ENCODE measurements at places on chromosomes 16 and 17.
A peak's percentile ranks its signal among the peaks of the same experiment; 100 is the strongest.

- no peak for DNase-seq
- no peak overlapping the region for H3K4me3 ChIP-seq
- peaks cover 5% of the 10 kb centered on the region for H3K4me1 ChIP-seq
- no peak overlapping the region for H3K27ac ChIP-seq
Measured at GRCh38 chr17:49156256-49156655, 23.7 kb downstream of the B4GALNT2 start.

GRCh38 chr16:47395733-47396498 is 64.9 kb downstream of the ITFG1 start:
- H3K27me3 ChIP-seq: peaks cover 4% of the 10 kb centered on the region
- no peak overlapping the region for H3K4me3 ChIP-seq
- peaks cover 30% of the 10 kb centered on the region for H3K4me1 ChIP-seq
- no peak overlapping the region for H3K27ac ChIP-seq

DNA sequence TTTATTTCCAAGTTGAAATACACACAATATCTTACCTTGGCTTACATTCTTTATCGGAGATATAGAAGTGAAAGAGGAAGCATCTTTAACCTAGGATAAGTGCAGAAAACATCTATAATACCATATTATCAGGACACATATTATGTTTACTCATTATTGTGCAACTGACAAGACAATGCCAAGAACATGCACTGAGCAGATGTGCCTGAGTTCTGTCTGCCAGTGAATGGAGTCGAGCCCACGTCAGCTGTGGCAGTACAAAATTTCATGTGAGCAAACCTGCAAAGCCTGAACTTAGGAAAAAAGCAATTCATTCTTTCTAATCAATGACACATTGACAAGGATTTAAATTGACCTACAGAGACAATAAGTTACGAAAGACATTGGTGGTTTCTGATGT is 154.4 kb downstream of the AXIN2 start:
- no peak for DNase-seq
- H3K36me3 ChIP-seq: no peaks in the 10 kb centered on the region
- H3K4me1 ChIP-seq: no peaks in the 10 kb centered on the region
- H3K27ac ChIP-seq: no peak overlapping the region
- no peak overlapping the region for H3K4me3 ChIP-seq
- H3K27me3 ChIP-seq: no peaks in the 10 kb centered on the region

GRCh38 chr16:84308120-84308519 is 13.4 kb downstream of the WFDC1 start:
- H3K4me1 ChIP-seq: no peaks in the 10 kb centered on the region
- H3K36me3 ChIP-seq: no peaks in the 10 kb centered on the region
- peaks cover 14% of the 10 kb centered on the region for H3K27me3 ChIP-seq
- DNase-seq: peak; percentile 75
- H3K27ac ChIP-seq: no peak overlapping the region

DNA sequence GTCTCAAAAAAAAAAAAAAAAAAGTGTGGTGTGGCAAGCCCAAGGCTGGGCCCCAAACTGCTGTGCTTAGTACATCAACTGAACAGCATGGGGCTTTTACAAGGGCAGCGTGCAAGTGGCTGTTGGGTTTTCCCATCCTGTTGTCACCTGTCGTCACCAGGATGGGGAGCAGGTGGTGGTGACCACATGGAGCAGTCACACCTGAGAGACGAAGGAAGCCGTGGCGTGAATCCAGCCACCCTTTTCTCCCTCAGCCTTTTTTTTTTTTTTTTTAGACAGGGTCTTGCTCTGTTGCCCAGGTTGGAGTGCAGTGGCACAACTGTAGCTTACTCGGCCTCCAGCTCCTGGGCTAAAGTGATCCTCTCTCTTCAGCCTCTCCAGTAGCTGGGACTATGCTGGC is 4.1 kb upstream of the MRPL58 start:
- peaks cover 19% of the 10 kb centered on the region for H3K36me3 ChIP-seq
- H3K4me3 ChIP-seq: no peak overlapping the region
- DNase-seq: no peak
- peaks cover 16% of the 10 kb centered on the region for H3K4me1 ChIP-seq
- peaks cover 6% of the 10 kb centered on the region for H3K27me3 ChIP-seq

GRCh38 chr17:67841992-67842391 is 16.7 kb downstream of the BPTF start:
- peaks cover 12% of the 10 kb centered on the region for H3K4me1 ChIP-seq
- no peak overlapping the region for H3K4me3 ChIP-seq
- H3K36me3 ChIP-seq: no peaks in the 10 kb centered on the region

DNA sequence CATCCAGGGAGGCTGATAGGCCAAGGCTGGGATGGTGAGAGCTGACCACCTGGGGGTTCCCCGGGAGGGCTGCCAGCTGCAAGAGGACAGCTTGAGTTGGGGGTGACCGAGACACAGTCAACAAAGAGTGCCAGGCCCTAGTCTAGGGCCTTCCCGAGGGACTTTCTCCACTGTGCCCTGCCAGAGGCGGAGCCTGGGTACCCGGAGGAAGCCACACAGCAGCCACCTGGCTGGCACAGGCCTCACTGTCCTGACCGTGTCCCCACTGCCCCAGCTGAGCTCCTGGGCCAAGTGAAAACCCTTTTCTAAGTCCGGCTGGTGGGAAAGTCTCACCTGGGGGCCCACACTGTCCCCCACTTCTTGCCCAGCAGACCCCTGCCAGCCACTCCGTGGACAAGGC is 71.9 kb upstream of the GSE1 start:
- no peak overlapping the region for H3K4me3 ChIP-seq
- H3K4me1 ChIP-seq: peaks cover 15% of the 10 kb centered on the region
- H3K27me3 ChIP-seq: peaks cover 6% of the 10 kb centered on the region
- H3K27ac ChIP-seq: no peak overlapping the region
- DNase-seq: no peak

- DNase-seq: no peak
- H3K27me3 ChIP-seq: peaks cover 5% of the 10 kb centered on the region
- H3K4me1 ChIP-seq: peaks cover 45% of the 10 kb centered on the region
- H3K27ac ChIP-seq: peak overlapping the region; percentile 9
- H3K4me3 ChIP-seq: peak overlapping the region; percentile 77
Measured at GRCh38 chr17:43758086-43758485, 505 bp downstream of the SOST start.

Data from endothelial cell (in vitro differentiated cells).